ENCODE measurements at places on chromosomes 16 and 17.

DNA sequence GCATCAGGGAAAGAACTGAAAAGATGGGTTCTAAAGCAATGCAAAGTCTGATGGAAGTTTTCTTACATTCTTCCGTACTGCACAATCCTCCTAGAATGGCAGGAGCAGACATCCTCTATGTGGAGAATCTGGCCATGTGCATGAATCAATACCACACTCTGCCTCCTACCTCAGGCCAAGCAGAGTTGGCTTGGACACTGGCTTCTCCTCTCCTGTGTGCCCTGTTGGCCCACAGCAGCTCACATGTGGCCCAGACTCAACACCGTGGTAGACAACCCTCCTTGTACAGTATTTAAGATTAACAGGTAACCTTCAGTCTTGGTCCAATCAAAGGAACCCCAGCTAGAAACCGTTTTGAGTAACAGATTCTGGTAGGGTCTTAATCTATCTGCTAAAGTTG is 101.9 kb downstream of the ZFHX3 start:
- no peak for DNase-seq

DNA sequence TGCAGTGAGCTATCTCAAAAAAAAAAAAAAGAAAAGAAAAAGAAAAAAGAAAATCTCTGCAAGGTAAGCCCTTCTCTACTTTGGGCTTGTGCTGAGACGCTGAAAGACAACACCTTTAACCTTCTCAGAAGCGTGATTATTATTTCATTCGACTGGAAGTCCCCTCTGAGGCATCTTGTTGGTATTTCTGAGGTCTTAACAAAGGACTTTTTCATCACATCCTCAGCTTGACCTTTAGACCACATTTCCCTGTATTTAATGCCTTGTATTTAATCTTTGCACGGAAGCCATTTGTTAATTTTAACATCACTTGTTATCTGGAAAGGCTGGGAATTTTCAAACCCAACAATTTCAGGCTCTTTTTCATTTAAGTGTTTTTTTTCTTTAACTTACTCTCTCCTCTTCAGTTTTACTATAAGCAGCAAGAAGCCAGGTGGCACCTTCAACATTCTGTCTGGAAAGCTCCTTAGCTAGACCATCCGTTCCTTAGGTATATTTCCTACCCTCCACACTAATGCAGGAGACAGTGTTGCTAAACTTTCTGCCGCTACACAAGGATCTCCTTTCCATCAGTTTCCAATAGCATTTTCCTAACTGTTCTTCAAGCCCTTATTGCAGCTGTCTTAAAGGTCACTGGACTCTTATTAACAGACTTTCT is 10.3 kb downstream of the KCTD13 start:
- DNase-seq, result no peak

- peak; percentile 32 for DNase-seq
These were observed 44.0 kb downstream of the SREBF1 start for GRCh38 chr17:17792551-17793377.

GRCh38 chr16:4499196-4499555 is 23.0 kb downstream of the HMOX2 start:
- no peak for DNase-seq

- no peak for DNase-seq
These were observed 31.0 kb downstream of the HEATR3 start for GRCh38 chr16:50096791-50097190.

- DNase-seq, result no peak
These were observed 32.2 kb downstream of the MMP15 start for GRCh38 chr16:58057784-58058183.

DNA sequence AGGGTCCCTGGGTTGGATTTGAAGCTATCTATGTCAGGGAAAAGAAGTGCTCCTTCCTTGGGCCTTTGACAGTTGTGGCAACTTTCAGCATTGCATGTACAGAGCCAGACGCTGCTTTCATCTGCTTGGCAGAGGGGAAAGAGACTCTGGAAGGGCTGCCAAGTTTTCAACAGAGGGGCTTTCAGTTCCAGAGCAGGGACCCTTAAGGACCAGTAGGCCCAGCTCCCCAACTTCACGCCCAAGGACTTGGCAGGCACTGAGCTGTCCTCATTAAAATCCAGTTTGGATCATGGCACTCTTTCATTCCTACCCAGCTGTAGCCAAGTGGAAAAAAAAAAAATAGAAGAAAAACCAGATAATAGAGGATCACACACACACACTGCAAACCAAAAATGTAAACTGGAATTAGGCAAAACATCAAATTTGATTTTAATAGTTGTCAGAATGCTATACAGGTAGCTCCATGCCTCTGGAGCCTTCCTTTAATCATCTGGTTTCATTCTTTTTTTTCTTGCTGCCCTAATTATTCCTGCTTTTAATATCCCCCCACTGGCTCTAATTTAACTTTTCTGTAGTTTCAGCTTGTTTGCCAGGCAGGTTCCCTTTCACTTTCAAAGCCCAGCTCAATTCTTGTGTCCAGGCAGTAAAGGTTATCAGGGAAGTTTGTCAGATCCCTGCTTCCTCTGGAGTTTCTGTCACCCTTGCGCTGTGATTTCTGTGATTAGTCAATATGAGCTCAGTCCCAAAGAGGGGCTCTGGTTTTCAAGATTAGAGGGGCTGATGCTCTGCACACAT is 702.6 kb upstream of the CDH8 start:
- DNase-seq, result no peak

DNA sequence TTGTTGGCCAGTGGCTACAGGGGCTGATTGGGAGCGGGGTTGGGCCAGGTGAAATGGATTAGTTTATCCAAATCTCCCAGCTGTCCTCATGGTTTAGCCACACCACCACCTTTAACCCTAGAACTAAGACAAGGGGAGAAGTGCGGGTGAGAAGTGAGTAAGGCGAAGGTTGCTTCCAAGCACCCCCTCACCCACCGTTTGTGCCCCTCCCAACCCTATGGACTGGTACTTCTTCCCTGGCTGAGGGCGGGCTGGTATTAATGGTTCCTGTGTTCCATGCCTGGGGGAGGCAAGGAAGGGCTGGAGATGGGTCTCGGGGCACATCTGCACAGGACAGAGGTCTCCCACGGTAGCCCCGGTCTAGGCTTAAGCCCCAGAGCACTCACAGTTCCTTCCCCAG is 25.1 kb downstream of the NT5M start:
- DNase-seq, result no peak
